Right cardiac atrium (tissue), 5 donors: ENCODE measurements at places on chromosomes 12 and 14. TPM values are rescaled to one million over a fixed set of nuclear protein-coding genes. Genes with fewer than 3 reads are reported as not detected.

Gene TNS2
- 121 TPM for total RNA-seq

Gene PAX9
- total RNA-seq: not detected

Gene LUM
- total RNA-seq: 261 TPM

Gene ZC3H10
- total RNA-seq: 6.8 TPM

Gene NTF3
- total RNA-seq: 0.89 TPM

Gene SMCO3
- total RNA-seq: 0.53 TPM

Gene CPNE8
- total RNA-seq: 37.1 TPM

Gene MFAP5
- 20.6 TPM for total RNA-seq

Gene TAS2R7
- not detected for total RNA-seq

Gene NEUROD4
- total RNA-seq: not detected

Gene WNT1
- not detected for total RNA-seq

Gene CDKN3
- total RNA-seq: 6.7 TPM

Gene DAO
- not detected for total RNA-seq

Gene SLC5A8
- total RNA-seq: not detected

Gene PTGDR
- 0.42 TPM for total RNA-seq

Gene LRRIQ1
- 0.17 TPM for total RNA-seq

Gene CELA1
- not detected for total RNA-seq

Gene OR6S1
- total RNA-seq: not detected

Gene CLBA1
- total RNA-seq: 1.8 TPM

Gene KCNH5
- total RNA-seq: not detected

Gene PTPN6
- 8.2 TPM for total RNA-seq

Gene SUDS3
- total RNA-seq: 21.2 TPM

Gene ZBTB42
- 6.8 TPM for total RNA-seq

Gene MCRS1
- 90.0 TPM for total RNA-seq

Gene MGAT2
- 14.7 TPM for total RNA-seq

Gene EXOC3L4
- 1.1 TPM for total RNA-seq

Gene FOXG1
- not detected for total RNA-seq

Gene TTC6
- not detected for total RNA-seq

Gene IFI27
- 98.5 TPM for total RNA-seq

Gene PDE6H
- not detected for total RNA-seq

Gene P2RX2
- not detected for total RNA-seq

Gene STXBP6
- 18.8 TPM for total RNA-seq

Gene KRT82
- total RNA-seq: not detected

Gene SALL2
- total RNA-seq: 12.6 TPM

Gene GNB3
- 7.8 TPM for total RNA-seq

Gene SYNDIG1L
- 0.28 TPM for total RNA-seq

Gene FSCB
- total RNA-seq: not detected

Gene RTN1
- total RNA-seq: 2.8 TPM

Gene M6PR
- total RNA-seq: 109 TPM

Gene CIDEB
- 5.8 TPM for total RNA-seq

Gene SLC39A2
- total RNA-seq: not detected

Gene EML5
- 0.59 TPM for total RNA-seq

Gene SUOX
- 20.7 TPM for total RNA-seq

Gene LRP1
- total RNA-seq: 168 TPM

Gene CACNA1C
- 163 TPM for total RNA-seq

Gene POU6F1
- 8.7 TPM for total RNA-seq

Gene A2ML1
- total RNA-seq: 0.25 TPM

Gene POTEG
- total RNA-seq: not detected

Gene SERPINA12
- total RNA-seq: not detected

Gene GZMB
- total RNA-seq: 0.38 TPM

Gene DPY19L2
- 43.9 TPM for total RNA-seq

Gene TAS2R14
- total RNA-seq: 1.5 TPM

Gene UTP20
- total RNA-seq: 7.8 TPM

Gene BMP4
- 10.1 TPM for total RNA-seq

Gene SERPINA3
- total RNA-seq: 390 TPM

Gene SMOC1
- total RNA-seq: 24.1 TPM

Gene RD3L
- total RNA-seq: 32.1 TPM

Gene LALBA
- total RNA-seq: not detected
